ENCODE measurements at places on chromosomes 3 and 15.
A peak's percentile ranks its signal among the peaks of the same experiment; 100 is the strongest.

GRCh38 chr3:33722191-33722590, 4.1 kb upstream of the CLASP2 start:
- DNase-seq = peak; percentile 19

- no peak for DNase-seq
Measured at GRCh38 chr3:117079997-117080396, 370.4 kb downstream of the TUSC7 start.

DNA sequence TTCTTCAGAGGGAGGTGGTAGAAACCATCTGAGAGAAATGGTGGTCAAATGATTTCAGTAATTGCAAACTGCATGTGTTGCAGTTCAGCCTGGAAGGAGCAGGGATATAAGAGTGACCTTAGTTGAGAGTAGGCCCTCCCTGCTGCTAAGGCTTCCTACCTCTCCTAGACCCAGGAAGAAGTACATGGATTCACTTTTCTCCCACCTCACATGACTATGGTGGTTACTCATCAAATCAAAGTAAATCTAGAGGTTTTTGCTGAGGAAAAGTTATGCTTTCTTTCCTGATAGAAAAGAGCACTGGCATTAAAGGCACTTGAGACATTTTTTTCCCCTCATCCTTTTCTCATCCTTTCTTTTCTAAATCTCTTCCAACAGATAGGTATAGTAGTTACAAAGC, 43.2 kb upstream of the LEKR1 start:
- no peak for DNase-seq

DNA sequence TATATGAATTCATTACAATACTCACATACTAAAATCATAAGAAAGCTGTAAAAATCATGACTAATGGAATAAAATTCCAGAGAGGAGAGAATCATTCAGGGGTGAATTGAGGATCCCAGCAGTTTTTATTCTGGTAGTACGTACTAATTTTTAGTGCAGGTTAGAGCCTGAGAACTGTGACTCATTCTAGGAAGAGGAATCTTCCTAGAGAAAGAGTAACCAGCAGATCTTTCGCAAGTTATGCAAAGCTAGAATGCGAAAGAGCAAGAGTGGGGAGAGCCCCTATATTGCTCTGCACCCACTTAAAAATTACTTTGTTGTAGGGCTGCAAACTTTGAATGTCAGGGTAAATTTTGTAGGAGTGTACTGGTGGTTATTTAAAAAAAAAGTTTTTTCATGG, 303.6 kb upstream of the ARPP21 start:
- no peak for DNase-seq

DNA sequence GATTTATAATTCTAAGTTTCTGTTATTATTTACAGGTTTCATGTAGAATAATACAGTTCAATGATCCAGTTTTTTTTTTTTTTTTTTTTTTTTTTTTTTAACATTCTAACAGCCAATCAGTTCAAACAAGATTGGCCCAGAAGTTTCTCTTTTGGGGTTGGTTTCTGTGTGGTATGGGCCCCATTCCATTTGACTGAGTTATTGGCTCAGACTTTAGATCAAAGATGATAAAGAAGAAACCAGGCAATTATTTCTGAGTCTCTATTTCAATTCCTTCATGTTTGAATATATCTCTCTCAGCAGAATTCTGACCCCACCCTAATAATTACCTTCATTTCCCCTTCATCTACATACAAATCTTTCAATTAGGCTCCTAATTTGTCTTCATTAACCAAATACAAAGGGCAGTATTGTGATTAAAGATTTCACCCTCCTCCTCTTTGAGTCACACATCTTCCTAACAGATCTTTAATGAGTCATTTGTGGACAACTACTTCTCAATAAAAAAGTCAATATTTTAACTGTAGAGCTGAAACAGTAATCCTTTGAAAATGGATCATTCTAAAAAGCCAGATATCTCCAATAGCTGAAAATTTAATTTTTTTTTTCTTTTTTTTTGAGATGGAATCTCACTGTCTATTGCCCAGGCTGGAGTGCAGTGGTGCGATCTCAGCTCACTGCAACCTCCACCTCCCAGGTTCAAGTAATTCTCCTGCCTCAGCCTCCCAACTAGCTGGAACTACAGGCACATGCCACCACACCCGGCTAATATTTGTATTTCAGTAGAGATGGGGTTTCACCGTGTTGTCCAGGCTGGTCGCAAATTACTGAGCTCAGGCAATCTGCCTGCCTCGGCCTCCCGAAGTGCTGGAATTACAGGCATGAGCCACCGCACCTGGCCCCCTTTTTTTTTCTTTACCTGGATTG, 878.8 kb downstream of the NAALADL2 start:
- DNase-seq = peak; percentile 2

GRCh38 chr3:30306896-30307295, 299.5 kb upstream of the TGFBR2 start:
- no peak for DNase-seq

DNA sequence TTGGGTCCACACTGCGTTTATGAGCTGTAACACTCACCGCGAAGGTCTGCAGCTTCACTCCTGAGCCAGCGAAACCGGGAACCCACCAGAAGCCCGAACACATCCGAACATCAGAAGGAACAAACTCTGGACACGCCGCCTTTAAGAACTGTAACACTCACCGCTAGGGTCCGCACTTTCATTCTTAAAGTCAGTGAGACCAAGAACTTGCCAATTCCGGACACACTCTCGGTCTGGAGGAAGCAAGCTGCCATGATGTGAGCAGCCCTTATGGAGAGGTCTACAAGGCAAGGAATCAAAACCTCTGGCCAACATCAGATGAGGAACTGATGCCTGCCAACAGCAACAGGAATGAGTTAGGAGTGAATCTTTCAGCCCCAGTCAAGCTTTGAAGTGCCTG, 62.9 kb downstream of the SLC28A2 start:
- DNase-seq = peak; percentile 46

DNA sequence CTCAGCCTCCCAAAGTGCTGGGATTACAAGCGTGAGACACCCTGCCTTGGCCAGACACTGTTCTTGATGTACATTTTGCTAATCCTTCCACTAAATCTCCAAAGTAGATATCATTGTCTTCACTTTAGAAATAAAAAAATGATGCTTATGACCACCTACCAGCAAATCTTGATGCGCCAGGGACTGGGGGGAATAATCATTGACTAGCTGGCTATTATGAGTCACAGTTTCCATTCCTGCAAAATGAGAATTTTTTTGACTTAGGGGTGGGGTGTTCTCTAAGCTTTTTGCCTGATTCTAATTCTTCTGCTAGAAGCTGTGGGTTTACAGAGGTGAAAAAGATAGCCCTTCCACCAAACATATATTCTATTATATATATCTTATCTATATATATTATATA, 17.1 kb upstream of the RFC4 start:
- no peak for DNase-seq

GRCh38 chr15:45180201-45180600, 7.6 kb downstream of the SHF start:
- no peak for DNase-seq

GRCh38 chr3:186320862-186321568, 41.0 kb downstream of the DGKG start:
- no peak for DNase-seq

DNA sequence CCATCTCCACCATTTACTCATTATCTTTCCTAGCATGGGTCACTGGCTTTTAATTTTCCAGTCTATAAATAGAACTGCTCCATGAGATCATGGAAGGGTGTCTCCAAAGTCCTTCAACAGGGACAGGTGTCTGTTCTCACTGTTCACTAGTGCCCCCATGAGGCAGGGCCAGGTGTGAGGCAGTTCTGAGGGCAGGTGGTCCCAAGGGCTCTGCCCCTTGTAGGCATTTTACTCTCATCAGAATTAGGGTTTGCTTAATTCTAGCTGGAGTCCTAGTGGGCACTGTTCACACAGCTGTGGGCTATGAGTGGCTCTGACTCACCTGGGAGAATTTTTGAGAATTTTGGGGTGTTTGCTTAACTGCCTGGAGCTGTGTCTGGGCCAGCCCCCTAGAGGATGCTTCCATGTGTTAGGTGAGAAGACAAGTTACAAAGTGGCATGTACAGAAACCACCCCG, 248.0 kb upstream of the LYSMD4 start:
- no peak for DNase-seq

DNA sequence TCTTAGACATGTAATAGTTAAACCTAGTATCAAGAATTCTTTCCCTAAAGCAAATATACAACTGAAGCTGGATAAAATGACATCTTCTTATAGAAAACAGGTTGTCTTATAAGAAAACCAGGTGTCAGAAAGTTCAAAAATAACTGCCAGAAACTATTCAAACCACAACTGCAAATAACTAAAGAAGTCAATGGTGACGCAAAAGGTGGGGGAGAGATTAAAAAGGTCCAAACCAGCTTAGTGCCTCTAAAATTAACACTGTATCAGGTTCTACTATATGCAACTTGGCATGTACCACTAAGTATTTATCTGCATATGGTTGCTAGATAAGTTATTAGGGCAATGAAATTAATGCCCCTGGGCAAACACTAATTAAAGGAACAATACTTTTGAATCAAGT, 136.8 kb downstream of the TBL1XR1 start:
- no peak for DNase-seq

GRCh38 chr3:139721370-139721769, 43.6 kb upstream of the NMNAT3 start:
- DNase-seq = no peak

DNA sequence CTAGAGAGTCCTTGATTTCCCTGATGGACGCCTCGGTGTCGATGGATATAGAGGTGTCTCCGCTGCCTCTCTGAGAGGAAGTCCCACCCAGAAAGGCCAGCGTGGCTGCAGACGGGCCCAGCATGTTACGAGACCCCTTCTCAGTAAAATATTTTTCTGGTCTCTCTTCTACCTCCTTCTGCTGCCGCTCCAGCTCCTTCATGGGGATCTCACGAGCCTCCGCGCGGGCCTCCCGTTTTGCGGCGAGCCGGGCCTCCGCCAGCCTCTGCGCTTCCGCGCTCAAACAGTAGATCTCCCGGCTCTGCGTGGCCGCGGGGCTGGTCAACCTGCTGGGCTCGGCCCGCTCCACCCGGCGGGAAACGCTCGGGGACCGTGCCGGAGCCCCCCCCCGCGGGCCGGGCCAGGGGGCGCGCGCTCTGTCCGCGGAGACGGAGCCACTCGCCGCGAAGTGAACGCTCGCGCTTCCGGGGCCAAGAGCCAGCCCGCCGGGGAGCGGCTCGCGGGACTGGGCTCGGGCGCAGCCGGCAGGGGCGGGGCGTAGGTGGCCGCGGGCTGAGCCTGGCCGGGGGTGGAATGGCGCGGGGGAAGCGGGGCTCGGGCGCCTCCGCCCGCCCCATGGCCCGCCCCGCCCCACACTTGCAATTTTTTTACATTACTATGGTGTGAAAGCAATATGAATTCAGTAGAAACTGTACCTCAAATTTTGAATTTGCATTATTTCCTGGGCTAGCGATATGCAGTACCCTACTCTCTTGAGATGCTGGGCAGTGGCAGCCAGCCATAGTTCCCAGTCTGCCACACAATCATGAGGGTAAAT, 10.2 kb upstream of the KCNMB3 start:
- peak; percentile 32 for DNase-seq

DNA sequence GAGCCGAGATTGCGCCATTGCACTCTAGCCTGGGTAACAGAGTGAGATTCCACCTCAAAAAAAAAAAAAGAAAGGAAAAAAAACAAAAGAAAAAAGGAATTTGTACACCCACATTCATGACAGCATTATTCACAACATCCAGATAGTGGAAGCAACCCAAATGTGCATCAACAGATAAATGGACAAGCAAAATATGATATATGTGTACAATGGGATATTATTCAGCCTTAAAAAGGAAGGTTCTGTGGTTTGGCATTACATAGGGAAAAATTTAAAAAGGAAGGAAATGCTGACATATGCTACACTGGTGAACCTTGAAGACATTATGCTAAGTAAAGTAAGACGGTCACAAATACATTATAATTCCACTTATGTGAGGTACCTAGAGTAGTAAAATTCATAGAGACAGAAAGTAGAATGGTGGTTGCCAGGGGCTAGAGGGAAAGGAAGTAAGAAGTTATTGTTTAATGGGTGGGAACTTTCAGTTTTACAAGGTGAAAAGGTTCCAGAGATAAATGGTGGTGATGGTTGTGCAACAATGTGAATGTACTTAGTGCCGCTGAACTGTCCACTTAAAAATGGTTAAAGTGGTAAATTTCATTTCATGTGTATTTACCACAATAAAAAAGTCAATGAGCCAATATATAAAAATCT, 118.5 kb downstream of the MYLK start:
- DNase-seq = no peak

GRCh38 chr3:94317017-94317416, 254.2 kb downstream of the NSUN3 start:
- peak; percentile 32 for DNase-seq

GRCh38 chr15:55555089-55555488, 33.1 kb downstream of the PYGO1 start:
- DNase-seq = no peak

DNA sequence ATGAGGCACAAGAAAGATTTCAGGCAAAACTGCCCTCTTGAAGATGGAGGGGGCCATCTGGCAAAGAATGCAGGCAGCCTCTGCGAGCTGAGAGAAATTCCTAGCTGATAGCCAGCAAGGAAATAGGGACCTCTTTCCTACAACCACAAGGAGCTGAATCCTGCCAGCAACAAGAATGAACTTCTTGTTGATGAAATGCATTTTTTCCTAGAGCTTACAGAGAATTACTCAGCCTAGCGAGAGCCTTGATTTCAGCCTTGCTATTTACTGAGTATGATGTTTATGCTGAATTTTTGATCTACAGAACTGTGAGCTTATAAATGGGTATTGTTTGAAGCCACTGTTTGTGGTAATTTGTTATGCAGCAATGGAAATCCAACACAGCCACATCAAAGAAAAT, 148.5 kb upstream of the NAALADL2 start:
- DNase-seq = peak; percentile 82

GRCh38 chr3:65112751-65113300, 425.0 kb upstream of the ADAMTS9 start:
- DNase-seq = no peak

DNA sequence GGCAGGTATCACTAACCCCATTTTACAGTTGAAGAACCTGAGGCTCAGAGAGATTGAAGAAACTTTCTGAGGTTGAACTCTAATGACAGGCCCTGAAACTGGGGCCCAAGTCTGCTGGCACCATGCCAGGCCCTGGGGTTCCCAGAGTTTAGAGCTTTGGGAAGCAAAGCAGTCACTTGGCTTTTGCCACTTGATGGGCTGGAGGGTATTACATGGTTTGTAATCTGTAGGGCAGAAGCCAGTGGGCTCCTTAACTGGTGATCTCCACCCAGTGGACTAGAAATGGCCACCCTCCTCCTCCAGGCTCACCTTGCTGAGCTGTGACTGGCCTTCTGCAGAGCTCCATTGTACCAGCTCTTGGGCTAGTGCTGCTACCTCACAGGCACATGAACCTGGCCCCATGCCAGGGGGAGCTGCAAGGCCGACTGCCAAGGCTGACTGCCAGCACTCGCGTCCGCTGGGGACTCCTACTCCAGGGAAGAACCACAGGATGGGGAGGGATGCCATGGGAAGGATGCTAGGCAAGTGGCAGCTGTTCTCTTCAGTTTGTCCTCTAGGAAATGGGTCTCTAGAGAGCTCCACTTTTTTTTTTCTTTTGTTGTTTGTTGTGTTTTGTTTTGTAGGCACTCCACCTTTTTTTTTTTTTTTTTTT, 104.8 kb downstream of the ETFA start:
- no peak for DNase-seq

Measured in foreskin melanocyte (primary cell).